ENCODE measurements at places on chromosomes 5 and 9. TPM values are rescaled to one million over a fixed set of nuclear protein-coding genes. Genes with fewer than 3 reads are reported as not detected.

- no peaks in the 10 kb centered on the region for H3K27me3 ChIP-seq
- H3K27ac ChIP-seq, result no peak overlapping the region
- peaks cover 44% of the 10 kb centered on the region for H3K4me1 ChIP-seq
- H3K36me3 ChIP-seq, result peaks cover 59% of the 10 kb centered on the region
- H3K4me3 ChIP-seq, result no peak overlapping the region
Measured at GRCh38 chr9:127886401-127886972, 9.0 kb upstream of the AK1 start.

- DNase-seq, result no peak
- no peak overlapping the region for H3K4me3 ChIP-seq
- no peak overlapping the region for H3K27ac ChIP-seq
- peaks cover 11% of the 10 kb centered on the region for H3K4me1 ChIP-seq
Measured at GRCh38 chr5:176296-176823, 14.9 kb upstream of the LRRC14B start.

DNA sequence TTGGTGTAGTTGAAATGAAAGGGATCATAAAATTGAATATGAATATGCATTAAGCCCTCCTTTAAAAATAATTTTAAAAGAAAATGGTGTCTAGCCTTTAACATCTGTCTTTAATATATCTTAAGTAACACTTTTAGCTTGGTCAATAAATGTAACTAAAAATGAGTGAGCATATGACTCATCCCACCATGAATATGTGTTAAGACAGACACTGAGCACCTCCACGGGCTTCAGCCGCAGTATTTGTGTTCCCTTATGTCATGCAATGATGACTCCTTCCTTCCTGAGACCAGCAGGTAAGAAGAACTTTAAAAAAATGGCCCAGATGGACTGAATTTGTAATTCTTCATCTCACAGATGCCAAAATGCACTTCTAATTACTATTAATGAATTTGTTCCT is 563.2 kb downstream of the NR2F1-AS1 start:
- H3K4me3 ChIP-seq, result no peak overlapping the region
- H3K4me1 ChIP-seq, result no peaks in the 10 kb centered on the region
- no peak for DNase-seq

- H3K27me3 ChIP-seq, result no peaks in the 10 kb centered on the region
- H3K4me3 ChIP-seq, result no peak overlapping the region
- no peaks in the 10 kb centered on the region for H3K4me1 ChIP-seq
- no peaks in the 10 kb centered on the region for H3K36me3 ChIP-seq
- no peak for DNase-seq
- H3K27ac ChIP-seq, result no peak overlapping the region
Measured at GRCh38 chr5:52673495-52673894, 114.2 kb upstream of the ITGA1 start.

Gene FOXI1
- not detected for total RNA-seq

Gene GABRB2
- 0.11 TPM for total RNA-seq

Measured in left ventricle myocardium inferior (tissue), 1 donor.